NT2/D1 (cell line): ENCODE measurements at places on chromosomes 12 and 14.

DNA sequence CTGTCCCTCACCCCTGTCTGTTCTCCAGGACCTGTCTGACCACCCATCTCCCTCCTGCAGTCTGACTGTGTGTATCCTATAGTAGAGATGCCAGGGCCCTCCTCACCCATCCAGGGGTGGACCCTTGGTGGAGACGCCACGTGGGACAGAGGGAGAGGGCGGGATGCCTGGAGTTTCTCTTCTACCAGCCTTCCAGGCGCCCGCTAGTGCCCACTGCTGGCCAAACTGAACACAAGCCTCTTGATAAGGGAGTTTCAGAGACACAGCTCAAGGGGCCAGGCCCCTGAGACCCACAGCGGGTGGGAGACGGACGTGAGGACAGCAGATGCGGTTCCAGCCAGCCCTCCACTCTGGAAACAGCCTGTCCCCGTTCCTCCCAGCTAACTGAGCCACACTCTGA lies 147.3 kb downstream of the RBM19 start:
- peak; percentile 57 for DNase-seq

- DNase-seq = no peak
Observed at GRCh38 chr12:14075797-14076393, 94.5 kb upstream of the GRIN2B start.

- DNase-seq = no peak
Observed at GRCh38 chr12:103469719-103470118, 26.0 kb downstream of the C12orf42 start.

DNA sequence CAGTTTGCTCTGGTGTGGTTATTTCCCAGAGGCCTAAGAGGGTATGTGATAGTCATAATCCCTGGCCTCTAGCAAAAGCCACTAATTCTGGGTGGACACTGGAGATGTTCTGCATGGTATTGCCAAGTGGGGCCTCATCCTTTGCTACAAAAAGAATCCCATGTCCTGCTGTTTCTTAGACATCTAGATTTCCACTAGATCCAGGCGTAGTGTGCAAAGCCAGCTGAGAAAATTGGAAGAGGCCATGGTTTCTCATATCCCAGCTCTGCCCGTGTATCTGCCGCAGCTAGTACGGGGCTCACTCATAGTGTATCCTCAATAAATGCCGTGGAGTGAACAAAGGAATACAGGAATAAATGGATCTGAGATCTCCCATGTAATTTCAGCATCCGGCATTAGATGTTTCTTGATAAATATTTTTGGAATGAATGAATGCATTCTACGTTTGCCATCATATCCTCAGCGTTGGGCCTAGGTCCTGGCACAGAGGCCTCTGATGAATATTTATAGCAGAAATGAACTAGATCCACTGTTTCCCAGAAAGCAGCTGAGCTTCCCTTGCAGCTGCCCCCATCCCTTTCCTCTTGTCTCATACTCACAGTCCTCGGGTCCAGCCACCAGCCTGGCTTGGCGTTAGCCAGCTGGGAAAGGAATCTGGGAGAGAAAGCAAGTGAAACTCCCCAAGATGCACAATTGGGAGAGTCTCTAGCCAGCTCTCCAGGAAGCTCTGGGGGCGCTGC lies 76.3 kb upstream of the NOS1 start:
- no peak for DNase-seq

DNA sequence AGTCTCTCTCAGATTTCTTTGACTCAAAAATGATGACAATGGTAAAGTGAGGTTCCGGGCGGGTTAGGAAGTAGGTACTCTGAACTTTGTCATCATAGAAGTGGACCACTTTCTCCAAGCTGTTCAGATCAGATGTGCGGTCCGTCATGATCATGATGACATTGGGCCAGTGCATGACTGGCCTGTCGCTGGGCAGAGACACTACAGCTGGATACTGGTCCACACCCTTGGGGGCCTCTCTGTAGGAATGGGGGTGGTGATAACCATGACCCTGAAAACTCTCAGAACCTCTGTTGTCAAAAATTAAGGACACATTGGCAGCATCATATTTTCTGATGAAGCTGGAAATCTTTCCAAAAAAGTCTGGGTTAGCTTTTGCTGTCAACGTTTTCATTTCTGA lies 28.2 kb downstream of the KICS2 start:
- DNase-seq = no peak

DNA sequence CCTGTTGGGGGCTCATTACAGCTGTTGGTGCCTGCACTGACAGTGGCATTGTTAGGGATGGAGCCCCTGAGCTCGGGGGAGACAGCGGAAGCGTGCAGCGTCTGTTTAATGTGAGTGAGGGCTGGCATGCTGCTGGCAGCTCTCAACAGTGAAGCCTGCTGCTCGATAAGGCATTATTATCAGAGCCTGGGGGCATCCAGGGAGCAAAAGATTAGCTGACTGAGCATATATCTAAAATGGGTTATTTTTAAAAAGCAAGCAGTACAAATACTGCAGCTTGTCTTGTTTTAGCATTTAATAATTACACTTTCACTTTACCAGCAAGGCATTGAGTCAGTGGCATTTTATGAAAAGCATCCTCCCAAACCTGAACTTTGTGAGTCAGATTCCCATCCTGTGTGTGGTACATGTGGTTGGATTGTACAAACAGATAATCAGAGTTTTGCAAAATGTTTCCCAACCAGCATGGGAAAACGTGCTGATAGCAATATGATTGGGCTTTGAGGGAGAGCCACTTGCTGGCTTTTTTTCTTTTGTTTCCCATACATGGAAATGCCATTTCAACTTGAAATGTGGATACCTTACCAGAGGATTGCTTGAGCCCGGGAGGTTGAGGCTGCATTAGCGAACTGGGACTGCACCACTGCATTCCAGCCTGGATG lies 150.8 kb downstream of the PRKCH start:
- DNase-seq = no peak

DNA sequence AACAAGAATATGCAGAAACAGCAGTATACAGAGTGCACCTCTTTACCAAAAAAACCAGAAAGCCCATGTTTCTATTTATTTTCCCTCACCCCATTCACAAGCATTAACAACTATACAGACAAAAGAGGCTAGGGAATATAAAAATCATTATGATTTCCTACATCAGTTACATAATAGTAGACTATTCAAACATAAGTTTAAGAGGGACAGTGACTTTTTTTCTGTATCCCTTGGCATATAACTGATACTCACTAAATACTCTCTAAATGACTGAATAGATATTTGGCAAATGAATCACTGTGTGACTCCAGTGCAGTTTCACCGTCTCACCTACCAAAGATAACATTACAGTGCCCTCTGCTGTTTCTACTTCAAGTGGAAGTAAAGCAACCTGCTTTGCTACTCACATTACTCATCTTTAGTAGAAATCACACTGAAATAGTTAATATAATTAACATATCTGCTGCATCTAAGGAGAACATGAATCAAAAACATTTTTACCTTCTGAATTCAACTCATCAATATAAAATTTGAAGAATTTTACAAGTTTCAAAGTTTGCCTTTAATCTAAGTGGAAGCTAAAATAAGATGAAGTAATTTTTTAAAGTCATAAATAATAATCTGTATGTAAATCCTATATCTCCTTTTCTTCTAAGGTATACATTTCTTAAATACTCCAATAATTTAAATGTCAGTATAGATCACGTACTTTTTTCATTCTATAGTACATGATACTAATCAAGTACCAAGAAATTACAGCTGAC lies 103.8 kb downstream of the OSBPL8 start:
- peak; percentile 33 for DNase-seq

DNA sequence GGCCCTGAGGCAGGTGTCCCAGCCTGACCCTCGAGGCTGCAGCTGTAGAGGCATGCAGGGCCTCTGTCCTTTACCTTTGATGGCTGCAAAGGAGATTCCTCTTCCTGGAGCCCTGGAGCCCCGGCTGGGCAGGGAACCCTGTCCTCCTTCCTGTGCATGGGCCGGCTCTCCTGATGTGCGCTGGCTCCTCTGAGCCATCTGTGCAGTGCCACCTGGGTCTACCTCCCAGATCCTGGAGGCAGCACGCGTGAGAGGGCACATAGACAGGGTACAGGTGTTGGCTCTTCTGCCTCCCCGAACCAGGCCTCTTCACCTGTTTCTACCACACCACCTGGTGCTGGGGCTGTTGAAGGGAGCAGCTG lies 115.1 kb downstream of the BEGAIN start:
- DNase-seq = no peak
